ENCODE measurements at places on chromosomes 2 and 18.

GRCh38 chr18:7452331-7452730 lies 114.8 kb upstream of the PTPRM start:
- DNase-seq: peak; percentile 26

DNA sequence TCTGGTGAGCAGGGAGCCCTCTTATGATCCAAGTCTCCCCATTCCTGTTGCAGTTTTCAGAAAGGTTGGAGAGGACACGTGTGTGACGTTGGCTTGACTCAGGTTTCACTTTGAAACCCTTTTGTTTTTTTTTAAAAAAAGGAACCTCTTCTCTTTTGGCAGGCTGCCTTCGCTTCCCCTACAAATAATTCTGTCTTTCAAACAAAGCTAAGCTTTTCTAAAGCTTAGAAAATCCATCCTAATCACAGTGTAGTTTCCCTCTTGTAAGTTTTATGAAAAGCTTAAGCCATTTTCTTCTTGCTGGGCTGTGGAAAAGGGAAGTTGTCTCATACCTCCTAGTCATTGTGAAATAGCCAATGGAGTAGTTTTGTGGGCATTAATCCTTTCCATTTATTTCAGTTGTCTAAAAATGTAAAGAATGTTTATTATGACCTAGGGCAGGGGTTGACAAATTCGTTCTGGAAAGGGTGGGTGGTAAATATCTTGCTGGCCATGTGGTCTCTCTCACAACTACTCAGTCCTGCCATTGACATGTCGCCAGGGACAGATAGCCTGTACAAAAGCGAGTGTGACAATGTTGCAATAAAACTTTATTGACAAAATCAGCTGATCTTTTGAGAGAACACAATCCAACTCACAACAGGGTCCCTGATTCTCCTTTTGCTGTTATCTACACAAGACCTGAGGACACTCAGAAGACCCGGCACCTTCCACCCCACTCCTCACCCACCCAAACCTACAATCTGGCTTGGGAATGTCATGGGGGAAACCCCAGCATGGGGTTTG lies 878.8 kb downstream of the RNF144A start:
- DNase-seq: no peak

DNA sequence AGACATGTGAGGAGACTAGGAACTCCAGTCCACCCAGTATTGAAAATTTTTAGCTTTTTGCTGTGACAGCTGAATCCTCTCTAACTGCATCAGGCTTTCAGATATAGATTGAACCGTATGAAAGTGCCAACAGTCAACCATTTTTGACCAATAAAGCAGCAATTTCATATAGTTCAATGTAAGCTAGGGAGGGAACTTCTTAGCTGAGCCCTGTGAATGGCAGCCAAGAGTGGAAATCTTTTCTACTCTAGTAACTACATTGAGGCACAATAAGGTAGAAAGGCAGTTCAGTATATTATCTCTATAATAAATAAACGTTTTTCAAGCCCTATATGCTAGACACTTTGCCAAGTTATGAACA lies 96.3 kb upstream of the TANK start:
- DNase-seq: no peak

- peak; percentile 49 for DNase-seq
Observed at GRCh38 chr2:213232649-213233437, 51.4 kb upstream of the SPAG16 start.

DNA sequence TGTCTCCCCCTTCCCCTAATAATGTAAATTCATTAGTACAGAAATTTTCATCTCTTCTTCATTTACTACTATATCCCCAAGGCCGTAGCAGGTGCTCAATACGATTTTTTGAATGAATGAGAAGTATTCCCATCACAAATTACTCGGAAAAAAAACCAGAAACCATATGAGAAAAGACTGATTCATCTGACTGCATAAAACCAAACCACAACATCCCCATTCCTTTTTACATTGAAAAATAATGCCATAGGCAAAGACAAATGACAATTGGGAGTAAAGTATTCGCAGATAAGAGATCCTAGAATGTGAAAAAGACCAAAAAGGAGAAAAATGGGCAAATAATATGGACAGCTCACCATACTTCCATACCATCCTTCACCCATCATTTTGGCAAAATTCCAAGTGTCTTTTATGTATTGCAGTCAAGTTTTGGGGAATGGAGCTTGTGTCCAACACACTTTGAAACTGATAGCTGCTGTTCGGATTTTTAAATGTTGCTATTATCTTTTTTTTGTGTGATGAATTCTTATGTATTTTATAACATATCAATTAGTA lies 1.5 kb downstream of the ZC3H8 start:
- DNase-seq: no peak

DNA sequence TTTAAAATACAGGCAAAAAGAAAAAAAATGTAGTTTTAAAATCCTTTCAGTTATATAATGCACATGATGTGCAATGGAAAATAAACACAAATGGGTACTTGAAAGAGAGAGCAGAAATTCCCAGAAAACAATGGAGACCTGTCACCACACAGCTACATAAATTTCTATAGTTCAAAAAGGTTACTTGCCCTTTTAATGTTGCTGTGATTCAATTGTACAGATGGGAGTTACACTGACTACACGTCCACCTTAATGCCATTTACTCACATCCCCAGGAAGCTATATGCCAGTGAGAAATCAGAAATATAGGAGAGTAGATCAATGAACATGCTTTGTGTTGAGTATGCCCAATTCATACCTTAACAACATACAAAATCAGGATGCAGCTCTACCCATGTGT lies 269.6 kb downstream of the ERBB4 start:
- no peak for DNase-seq

All from stimulated activated CD8-positive, alpha-beta memory T cell treated with anti-CD3 and anti-CD28 coated beads, Interleukin-4, amount 100 ng/mL, for 48 hours (primary cell).